Stimulated activated CD4-positive, alpha-beta T cell treated with anti-CD3 and anti-CD28 coated beads, TNF-alpha, amount 100 ng/mL, for 4 hours (primary cell): ENCODE measurements at places on chromosomes 7 and 10.

DNA sequence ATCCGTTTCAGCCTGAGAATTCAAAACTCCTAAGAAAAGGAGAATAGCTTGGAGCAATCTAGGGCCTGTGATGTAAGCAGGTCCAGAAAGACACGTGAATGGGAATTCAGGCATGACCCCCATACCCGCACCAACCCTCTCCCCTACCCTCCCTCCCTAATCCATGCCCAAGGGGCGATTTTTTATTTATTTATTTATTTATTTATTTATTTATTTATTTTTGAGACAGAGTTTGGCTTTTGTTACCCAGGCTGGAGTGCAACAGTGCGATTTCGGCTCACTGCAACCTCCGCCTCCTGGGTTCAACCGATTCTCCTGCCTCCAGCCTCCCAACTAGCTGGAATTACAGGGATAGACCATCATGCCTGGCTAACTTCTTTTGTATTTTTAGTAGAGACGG is 16.6 kb upstream of the EIF4H start:
- no peak for DNase-seq

- DNase-seq, result peak; percentile 42
Measured at GRCh38 chr7:1664711-1665548, 5.1 kb upstream of the ELFN1 start.

GRCh38 chr7:67671006-67671548 is 674.4 kb downstream of the TYW1 start:
- no peak for DNase-seq

GRCh38 chr10:48690791-48691660 is 6.4 kb downstream of the WDFY4 start:
- DNase-seq, result no peak

GRCh38 chr10:44477046-44477425 is 92.1 kb upstream of the CXCL12 start:
- DNase-seq, result no peak
